ENCODE measurements at places on chromosomes 7 and 10.

GRCh38 chr10:96288151-96288621 lies 16.0 kb upstream of the DNTT start:
- no peak for DNase-seq

DNA sequence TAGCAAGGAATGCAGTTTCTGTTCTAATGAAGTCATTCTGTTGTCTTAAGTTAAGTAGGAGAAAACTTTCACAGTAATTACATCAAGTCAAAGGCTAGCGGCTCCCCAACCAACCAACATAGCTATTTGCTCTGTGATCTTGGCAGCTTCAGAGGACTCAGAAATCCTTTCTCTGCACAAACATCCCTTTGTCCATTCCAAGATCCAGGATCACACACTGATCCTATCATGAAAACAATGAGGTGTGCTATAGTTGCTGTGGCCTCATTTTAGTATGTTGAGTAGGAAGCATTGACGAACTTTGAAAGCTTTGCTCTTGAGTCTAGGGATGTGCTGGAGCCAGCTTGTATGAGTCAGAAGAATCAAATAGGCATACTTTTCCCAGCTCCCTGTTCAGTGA lies 218.2 kb upstream of the PRSS58 start:
- DNase-seq = peak; percentile 30

- peak; percentile 29 for DNase-seq
Measured at GRCh38 chr10:96124230-96125141, 5.6 kb upstream of the ZNF518A start.

- DNase-seq = no peak
Measured at GRCh38 chr10:13393640-13394039, 45.5 kb upstream of the SEPHS1 start.

GRCh38 chr7:140402178-140402835 lies 1.6 kb upstream of the RAB19 start:
- DNase-seq = peak; percentile 76

DNA sequence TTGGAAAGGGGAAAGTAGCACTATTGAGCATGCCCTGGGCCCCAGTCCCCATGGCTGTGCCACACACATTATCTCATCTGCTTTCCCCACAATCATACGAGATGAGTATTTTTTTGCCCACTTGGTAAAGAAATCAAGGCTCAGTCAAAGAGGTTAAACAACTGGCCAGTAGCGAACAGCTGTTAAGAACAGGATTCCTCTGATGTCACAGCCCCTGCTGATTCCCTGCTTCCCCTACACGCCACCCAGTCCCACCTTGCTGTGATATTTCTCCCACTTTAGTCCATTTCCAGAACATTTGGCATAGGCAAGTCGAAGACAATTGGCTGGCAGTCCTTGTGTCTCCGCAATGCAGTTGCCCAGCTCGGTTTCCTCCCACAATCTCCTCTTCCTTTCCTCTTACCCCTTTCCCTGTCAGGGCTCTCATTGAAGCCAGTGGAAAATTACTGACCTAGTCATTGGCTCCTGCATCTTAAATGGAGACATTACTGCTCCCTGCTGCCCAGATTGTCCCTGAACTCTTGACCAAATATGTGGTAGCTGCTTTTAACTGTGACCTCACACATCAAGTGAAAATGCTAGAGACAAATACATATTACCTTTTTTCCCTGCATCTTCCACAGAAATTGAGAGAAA lies 56.5 kb upstream of the EEPD1 start:
- no peak for DNase-seq

- peak; percentile 46 for DNase-seq
Measured at GRCh38 chr10:28678687-28679457, 1.6 kb downstream of the BAMBI start.

DNA sequence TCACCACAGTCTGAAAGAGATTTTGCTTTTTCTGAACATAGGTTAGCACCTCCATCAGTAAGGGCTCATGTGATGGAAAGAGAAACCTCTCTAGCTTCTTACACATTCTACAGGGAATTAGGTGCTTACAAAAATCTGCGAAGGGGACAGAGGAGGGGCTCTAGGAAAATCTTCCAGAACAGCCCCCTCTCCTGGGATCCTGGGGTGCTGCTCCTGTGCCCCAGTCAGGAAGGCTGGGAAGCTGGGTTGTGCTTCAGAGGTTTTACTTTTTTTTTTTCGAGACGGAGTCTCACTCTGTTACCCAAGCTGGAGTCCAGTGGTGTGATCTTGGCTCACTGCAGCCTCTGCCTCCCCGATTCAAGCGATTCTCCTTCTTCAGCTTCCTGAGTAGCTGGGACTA lies 7.5 kb upstream of the FAM171A1 start:
- no peak for DNase-seq

DNA sequence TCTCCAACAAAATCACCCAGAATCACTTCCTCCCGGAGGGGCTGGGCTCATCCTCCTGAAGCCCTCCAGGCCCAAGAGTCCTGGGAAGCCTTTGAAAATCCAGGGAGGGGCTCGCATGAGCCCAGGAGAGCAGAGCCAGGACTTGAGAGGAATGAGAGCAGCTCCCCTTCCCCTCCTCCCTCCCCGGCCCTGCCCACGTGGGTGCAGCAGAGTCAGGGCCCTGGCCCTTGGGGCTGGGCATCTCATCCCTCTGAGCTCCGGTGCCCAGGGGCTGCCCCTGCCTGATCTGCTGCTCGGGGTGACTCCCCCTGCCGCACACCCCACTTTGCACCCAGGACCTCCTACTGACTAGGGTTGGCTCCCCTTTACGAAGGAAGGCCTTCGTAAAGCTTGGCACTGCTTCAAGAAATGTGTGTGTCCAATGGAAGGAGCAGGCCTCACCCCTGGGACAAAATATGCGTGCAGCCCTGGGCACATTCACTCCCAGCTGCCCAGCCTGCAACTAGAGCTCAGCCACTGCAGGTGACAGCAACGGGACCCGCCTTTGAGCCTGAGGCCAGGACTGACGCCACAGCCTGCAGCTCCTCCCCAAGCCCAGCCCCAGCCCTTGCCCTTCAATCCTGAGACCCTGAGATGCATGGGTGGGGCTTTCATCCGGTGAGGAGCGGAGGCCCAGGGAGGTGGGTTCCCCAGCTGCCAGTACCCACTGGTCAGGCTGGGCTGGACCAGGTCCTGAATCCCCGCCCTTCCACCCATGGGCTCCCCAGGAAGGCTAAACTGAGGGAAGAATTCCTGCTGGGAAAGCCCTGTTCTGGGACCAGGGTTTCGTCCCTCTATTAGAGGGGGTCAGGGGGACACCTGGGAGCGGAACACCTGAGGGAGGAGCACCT lies 21.8 kb downstream of the PWWP2B start:
- DNase-seq = no peak
